Left colon (tissue), 2 donors: ENCODE measurements at places on chromosomes 12 and 14.

DNA sequence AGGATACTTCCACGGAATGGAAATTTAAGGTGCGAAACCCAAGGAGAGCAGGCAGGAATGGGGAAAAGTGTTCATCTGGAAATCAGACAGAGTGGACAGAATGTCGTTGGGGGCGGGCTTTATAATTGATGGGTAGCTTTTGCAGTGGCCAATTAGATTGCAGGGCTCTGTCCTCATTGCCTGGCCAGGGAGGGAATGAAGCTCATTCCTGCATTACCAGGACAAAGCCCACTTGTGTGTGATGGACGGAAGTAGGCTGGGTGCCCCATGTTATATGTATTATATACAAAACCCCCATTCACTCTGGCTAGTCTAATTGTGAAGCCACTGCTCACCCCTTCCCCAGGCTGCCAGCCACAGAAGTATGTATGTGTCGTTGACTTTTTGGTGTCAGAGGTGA lies 23.6 kb downstream of the ZNF664 start:
- no peak for DNase-seq

DNA sequence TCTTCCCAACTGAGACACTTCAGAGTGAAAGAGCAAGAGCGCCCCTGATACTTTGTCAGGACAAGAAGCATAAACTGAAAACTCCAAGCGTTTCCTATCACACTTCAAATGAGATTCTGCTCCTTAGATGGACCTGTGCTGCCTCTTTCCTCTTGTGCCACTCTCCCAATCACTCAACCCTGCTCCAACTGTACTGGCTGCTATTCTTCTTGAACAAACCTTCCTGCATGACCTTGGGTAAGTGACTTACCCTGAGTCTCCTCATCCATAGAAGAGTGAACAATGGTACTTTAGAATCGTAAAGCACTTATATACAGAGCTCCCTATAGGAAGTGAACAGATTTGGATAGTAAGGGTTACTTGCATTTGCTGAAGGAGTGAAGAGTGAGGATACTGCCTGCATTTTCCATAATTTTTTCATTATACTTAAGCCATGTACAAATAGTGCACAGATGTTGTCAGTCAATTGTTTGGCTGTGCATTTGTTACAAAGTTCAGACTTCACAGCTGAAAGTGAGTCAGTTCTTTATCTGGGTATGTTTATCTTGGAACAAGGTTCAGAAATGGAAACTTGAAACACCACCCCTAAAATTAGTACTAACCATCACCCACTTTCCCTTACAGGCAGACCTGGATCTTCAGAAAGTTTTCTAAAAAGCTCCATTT lies 10.8 kb downstream of the MTERF2 start:
- DNase-seq = no peak

GRCh38 chr12:22046090-22046967 lies at the start of gene CMAS:
CMAS (plus strand) TSS chr12:22046218; CDS start chr12:22046304, 86 bp downstream.
- peak; percentile 88 for DNase-seq

DNA sequence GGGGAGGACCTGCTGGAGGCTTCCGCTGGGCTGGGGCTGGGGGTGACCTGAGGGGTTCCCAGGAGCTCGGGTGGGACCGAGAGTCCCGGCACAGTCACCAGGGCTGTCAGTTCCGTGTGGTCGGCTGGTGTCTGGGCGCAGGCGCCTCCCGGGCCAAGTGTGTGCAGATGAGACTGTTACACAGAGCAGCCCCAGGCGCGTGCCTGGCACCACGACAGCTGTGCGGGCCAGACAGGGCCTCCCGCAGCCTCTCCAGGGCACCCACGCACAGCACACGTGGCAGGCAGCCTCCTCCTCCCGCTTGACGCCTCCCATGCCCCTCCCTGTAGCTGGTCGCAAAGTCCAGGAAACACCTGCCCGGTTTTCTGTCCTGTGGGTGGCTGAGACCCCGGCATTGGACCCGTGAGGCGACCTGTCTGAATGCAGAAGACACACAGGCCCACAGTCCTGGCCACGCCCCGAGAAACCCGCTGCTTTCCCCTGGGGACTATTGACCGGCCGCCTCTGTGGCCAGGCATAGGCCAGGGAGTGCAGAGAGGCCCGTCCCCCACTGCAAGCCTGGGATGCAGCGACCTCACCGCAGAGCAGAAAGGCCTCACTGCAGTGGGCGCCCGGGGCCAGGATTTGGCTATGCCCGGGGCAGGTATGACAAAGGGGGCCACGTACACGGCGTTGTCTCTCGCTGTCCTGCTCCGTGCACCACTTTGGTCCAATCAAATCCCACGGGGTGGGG lies 12.1 kb upstream of the GALNT9 start:
- no peak for DNase-seq

DNA sequence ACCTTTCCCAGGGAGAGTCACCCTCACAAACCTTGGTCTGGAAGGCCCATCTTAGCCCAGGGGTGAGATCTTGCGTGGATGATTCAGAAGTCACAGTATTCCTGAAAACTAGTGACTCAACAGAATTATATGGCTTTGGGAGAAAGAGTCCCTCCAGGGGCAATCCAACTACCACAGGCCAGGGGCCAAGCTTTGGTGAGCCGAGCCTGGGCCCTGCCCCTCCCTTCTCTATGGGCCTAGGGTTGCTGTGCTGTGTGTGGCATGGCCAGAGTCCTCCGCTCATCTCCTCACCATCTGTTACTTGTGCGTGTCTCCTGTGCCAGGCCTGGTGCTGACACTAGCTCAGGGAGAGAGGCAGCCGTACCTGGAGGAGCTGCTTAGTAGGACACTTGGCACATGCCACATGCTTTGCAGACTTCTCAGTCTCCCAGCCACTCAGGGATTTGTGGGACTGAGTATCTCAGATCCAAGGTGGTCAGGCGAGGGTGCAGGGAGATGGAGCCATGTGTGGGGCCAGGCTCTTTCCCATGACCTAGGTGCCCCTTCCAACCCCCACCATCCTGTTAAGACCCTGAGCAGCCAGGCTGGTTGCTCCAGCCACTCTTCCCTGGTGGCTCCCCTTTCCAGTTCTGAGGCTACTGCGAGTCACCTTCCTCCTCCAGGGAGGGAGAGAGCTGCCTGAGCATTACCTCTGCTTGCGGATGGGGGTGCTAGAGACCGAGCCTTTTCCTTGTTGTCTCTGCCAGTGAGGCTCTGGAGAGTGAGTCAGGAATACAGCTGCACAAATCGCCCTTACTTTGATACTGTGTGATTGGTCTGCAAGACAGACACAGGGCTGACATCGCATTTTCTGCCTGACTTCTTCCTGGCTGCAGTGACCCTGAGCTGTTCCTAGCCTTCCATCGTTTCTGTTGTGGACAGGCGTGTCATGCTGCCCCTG lies 94.1 kb downstream of the SLC25A47 start:
- peak; percentile 84 for DNase-seq

- DNase-seq = no peak
Measured at GRCh38 chr12:127241072-127241817, 1025.7 kb upstream of the TMEM132C start.

DNA sequence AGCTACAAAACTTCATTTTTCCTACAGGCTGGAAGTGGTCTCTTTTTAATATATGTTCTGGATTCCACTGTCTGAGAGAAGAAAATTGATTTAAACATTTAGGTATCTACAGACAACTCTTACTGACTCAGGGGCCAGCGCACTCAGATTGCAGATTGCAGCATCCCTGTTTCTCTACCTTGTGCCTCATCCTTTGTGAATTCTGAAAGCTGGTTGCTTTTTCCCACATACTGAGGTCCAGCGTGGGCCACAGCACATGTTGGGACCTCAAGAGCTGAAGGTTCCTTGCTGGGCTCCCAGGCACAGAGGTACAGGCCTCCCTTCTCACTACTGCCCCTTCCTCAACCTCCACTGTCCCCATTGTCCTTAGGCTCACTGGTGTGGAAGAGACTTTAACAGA lies 101.7 kb upstream of the CCDC175 start:
- DNase-seq = no peak

DNA sequence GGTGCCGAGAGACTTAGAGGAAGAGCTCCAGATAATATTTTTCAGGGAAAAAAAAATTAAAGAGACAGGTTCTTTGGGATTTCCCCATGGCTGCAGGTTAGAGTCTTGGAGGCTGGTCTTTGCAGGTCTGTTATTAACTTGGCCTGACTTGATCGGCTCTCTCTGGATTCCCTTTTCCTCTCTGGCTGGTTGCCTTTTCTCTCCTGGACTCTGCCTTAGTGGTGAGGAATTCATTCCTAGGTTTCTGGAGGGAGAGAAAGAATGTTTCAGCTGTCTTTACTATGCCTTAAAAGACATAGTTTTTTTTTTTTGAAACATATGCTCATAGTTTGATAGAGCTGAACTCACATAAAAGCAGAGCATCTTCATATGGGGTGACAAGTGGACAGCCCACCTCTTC lies 336.3 kb downstream of the BMP4 start:
- no peak for DNase-seq

DNA sequence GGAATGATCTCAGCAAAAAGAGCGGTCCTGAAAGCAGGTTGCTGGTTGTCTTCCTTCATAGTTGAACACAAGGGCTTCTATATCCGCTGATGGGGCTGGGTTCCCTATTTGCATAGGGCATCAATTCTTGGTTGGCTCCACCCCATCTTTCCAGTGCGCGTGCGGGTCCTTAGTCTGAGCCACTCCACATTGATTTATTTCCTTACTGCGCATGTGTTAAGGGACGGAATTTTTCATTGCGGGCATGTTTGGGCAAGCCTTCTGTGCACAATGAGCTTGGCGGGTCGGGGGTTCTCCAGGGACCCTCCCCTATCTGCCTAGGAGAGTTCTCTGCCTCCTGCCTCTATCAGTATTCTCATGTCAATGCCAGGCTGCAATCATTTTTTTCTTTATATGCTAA lies 21.2 kb upstream of the DLGAP5 start:
- no peak for DNase-seq

DNA sequence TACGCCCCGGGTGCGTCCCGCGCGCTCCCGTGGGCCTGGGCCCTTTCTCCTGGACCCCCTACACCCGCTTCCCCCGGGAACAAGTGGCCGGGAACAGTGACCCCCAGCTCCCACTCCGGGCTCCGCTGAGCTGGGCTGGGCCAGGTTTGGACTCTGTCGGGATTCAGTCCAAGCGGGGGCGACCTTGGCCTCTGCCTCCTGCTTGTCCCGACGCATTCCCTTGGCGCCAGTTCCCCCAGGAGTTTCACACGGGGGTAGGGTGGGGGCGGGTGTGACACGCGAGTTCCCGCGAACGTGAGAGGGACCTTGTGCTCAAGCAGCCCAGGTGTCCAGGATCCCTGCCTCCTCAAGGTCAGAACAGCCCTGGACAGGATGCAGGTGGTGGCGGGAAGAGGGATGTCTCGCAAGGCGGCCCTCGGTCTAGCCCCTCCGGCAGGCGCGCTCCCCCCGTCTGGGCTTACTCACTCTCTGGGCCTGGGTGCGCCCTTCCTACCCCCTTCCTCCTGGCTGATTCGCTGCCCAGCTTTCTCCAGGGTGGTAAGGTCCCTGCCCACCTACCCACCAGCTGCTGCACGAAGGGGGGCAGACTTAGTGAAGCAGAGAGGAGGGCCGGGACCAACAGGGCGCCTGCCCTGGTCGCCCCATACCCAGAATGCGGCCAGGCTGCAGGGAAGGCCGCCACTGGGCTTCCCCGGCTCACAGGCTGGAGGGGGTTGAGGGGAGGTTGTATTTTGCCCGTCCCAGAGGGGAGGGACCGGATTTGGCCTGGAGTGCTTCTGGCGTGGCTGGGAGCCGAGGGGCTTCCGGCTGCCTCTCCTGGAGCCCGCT lies 862 bp downstream of the CRIP2 start:
- DNase-seq = peak; percentile 24

- no peak for DNase-seq
Measured at GRCh38 chr14:93126111-93126510, 10.4 kb upstream of the ITPK1 start.

GRCh38 chr14:21985081-21985480 lies 311.5 kb upstream of the OR4E1 start:
- DNase-seq = no peak

DNA sequence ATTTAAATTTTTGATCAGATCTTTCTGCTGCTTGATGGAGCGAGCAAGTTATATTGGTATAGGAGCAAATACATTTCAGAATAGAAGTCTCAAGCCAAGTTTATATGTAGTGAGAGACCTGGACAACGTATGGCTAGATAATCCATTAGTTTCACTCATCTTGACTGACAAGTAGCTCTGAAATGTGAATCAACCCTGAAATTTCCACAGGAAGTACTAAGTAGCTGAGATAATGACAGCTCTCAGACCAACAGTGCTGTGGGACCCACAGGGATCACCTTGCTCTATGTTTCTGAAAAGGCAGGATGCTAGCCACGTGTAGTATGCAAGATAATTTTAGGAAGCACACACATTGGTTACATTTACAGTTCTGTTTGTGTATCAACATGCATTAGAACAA lies 258.6 kb upstream of the FOXN3 start:
- no peak for DNase-seq

DNA sequence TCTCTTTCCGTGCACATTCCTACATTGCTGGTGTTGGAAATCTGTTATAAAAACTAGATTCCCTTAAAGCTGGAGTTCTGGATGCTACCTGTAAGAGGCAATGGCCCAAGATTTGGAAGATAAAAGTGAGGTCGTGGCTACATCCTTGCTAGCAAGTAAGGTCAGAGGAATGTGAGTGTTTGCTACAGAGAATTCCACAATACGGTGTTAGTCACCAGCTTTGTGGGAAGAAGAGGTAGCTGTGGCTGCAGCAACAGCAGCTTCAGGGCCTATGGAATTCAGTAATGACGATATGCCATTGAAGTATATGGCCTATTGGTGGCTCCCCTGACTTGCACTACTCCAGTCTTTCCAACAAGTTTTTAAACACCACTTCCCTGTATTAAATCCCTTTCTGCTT lies 227.7 kb upstream of the TMEM260 start:
- DNase-seq = no peak

- DNase-seq = no peak
Measured at GRCh38 chr14:71363946-71364925, 457.0 kb downstream of the PCNX1 start.

DNA sequence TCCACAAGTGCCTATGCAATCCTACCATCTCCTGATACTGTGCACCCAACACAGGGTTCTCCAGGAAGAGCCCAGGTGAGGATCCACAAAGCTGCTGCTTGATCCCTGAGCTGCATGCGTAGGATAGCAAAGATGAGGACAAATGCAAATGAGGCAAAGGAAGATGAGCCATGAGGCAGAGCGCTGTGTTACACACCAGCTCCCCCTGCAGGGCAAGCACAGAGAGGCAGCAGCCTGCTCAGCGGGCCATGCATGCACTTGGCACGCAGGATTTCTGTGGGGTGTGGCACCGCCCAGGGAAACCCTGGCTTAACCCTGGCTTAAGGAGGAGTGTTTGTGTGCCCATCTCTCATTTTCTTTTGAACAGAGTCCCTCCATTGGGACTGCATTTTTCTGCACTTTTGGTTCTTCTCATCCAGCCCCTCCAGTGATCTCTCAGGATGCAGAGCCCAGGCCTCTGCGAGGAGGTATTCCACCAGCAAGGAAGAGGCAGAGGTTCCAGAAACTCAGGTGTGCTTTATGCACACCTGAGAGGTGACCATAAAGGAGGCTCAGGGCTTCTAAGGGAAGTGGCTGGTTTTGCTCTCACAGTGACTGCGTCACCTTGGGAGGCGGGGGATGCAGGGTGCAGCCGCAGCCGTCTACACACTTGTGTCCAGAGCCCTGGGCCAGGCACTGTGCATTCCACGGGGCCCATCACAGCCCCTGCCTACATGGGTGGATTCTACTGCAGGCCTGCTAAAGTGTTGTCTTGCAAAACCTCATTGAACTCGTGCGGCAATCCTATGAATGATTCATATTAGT lies 973.3 kb upstream of the TMEM132C start:
- no peak for DNase-seq

GRCh38 chr12:126704609-126705008 lies 1562.4 kb upstream of the TMEM132C start:
- no peak for DNase-seq
